ENCODE measurements at places on chromosomes 12 and 14. TPM values are rescaled to one million over a fixed set of nuclear protein-coding genes. Genes with fewer than 3 reads are reported as not detected.

GRCh38 chr12:123741937-123742572 is 20.0 kb upstream of the DNAH10 start:
- H3K27ac ChIP-seq = no peak overlapping the region
- peaks cover 81% of the 10 kb centered on the region for H3K36me3 ChIP-seq
- no peaks in the 10 kb centered on the region for H3K27me3 ChIP-seq
- no peak for DNase-seq
- H3K4me1 ChIP-seq = no peaks in the 10 kb centered on the region

GRCh38 chr12:104371043-104371870 is 67.7 kb downstream of the EID3 start:
- H3K27ac ChIP-seq = no peak overlapping the region
- H3K4me1 ChIP-seq = peaks cover 2% of the 10 kb centered on the region
- H3K4me3 ChIP-seq = no peak overlapping the region
- DNase-seq = no peak

DNA sequence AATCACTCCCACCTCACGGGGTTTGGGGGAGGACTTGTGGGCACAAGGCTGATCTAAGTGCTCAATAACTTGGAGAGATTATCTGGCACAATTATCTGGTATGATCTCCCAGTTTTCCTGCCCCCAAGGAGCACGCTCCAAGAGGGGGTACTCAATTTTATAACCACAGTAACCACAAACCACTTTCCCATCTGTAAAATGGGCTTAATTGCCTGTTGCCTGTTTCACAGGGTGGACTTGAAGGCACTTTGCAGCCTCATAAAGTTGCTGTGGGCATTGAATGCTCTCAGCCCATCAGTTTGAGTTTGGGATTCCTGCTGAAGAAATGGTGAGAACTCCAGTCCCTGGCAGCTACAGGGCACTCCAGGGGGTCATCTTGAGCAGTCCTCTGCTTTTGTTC is 4.4 kb downstream of the SLC8B1 start:
- no peak for DNase-seq
- no peak overlapping the region for H3K4me3 ChIP-seq
- H3K36me3 ChIP-seq = peaks cover 3% of the 10 kb centered on the region
- peaks cover 2% of the 10 kb centered on the region for H3K27me3 ChIP-seq
- H3K4me1 ChIP-seq = peaks cover 24% of the 10 kb centered on the region

- DNase-seq = peak; percentile 12
- H3K27ac ChIP-seq = peak overlapping the region; percentile 97
- H3K4me1 ChIP-seq = peaks cover 5% of the 10 kb centered on the region
- no peaks in the 10 kb centered on the region for H3K27me3 ChIP-seq
- H3K36me3 ChIP-seq = peaks cover 5% of the 10 kb centered on the region
Observed at GRCh38 chr12:51082561-51083125, 753 bp downstream of the CSRNP2 start.

The GLIPR1L1 gene
- total RNA-seq = not detected
